Activated CD4-positive, alpha-beta T cell treated with anti-CD3 and anti-CD28 coated beads, Interleukin-2, amount 50 U/mL, for 48 hours (primary cell): ENCODE measurements at places on chromosomes 16 and 17.

DNA sequence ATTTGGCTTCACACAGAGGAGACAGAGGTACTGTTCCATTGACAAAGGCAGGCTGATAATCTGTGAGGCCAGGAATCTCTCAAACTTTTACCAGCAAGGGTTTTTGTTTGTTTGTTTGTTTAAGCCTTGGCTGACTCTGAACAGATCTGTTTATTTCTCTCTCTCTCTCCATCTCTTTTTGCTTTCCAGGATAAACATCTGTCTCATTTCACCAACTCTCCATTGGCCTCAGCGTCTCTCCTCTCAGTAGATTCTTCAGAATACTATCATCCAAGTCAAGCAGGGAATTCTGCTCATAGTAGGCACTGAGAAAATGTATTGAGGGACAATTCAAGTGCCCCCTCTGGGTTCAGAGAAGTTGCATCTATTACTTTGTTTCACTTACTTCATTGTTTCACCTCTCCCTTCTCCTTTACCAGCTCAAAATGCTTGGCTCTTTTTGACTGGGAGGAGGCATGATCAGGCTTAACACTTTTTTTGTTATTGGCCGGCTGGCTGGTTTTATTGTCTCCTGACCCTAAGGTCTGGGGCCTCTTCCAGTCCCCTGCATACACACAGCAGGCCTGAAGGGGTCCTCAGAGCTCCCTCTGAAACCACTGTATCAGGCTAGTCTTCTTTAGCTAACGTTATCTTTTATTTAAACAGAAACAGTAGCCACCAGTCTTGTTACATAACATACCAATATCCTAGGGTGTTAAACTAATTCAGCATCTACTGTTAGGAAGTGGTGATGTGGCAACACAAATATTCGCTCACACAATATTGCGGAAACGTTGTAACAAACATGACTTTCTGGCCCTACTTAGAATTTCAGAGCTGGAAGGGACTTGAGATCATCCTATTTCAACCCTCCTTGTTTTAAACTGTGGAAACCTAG, 2.0 kb upstream of the YPEL2 start:
- peak; percentile 29 for DNase-seq

- DNase-seq, result no peak
Observed at GRCh38 chr16:47387026-47387734, 73.7 kb downstream of the ITFG1 start.

GRCh38 chr17:47605011-47605410, 44.7 kb upstream of the KPNB1 start:
- DNase-seq, result no peak

- DNase-seq, result peak; percentile 38
Observed at GRCh38 chr16:66874079-66874775, 6.1 kb upstream of the PDP2 start.

GRCh38 chr16:15765880-15766279, 90.9 kb downstream of the MYH11 start:
- DNase-seq, result peak; percentile 31

GRCh38 chr16:50889276-50889675, 147.4 kb downstream of the CYLD start:
- DNase-seq, result no peak

DNA sequence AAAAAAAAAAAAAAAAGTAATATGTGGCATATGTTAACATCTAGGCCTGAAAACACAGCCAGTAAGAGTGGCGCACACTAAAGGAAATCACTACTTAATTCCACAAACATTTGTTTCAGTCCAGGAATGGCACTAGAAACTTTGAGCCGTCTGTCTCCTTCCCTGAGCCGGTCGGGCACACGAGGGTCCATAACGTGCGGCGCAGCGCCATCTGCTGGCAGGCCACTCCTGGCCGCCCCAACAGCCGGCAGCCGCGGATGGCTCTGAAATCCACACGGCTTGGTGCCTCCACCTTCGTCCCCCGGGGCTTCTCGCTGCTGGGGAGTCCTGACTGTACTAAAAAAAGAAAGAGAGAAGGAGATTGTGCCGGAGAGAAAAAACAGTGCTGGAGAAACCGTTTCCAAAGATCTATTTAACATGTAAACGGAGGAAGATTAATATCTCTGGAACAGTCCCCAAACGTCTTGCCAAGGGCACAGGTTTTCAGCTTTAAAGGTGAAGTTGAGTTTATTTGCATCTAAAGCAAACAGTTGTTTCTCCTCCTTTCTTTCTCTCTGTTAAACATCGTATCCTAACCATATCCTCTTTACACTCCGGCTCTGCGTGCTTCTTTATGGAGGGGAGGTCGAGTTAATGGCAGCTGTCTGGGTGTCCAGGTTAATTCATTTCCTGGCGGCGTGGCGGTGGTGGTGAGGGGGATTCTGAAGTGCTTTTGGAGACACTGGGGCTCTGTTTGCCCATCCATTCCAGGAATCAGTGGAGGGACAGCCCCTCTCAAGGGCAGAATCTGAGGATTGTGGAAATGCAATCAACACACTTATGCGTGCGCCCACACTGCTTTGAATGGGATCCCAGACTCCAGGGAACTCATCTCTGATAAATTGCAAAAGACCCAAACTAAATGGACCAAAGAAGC, 611.3 kb upstream of the SALL1 start:
- peak; percentile 60 for DNase-seq

GRCh38 chr17:1920948-1921351, 91.1 kb downstream of the RPA1 start:
- DNase-seq, result no peak

DNA sequence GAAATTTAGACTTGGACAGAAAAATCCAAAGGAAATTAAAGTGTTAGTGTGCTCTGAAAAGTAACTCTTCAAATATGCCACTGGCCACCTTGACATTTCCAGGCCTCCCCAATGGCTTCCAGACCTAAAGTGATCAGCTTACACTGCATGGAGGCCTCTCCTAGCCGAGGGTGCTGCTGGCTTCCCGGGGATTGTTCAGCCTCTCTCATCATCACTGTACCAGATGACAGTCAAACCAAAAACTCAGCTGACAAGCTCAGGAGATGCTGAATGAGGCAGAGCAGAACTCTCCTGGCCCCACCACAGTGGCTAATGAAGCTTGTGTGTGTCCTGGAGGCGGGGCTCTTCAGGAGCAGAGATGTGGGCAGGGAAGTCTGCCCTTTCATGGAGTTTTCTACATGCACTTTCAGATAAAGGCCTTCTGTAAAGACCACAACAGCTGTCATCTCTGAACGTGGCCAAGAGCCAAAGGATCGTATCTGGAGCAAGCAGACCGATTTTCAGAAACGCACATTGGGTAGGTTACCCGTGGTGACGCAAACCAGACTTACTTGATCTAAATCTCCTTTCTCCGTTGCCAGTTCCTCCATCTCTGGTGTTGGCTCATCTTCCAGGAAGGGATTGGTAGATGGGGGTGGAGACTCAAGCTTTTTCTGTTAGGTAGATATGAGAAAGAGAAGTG, 113.3 kb downstream of the VPS53 start:
- no peak for DNase-seq

GRCh38 chr16:87133112-87133850, 183.9 kb downstream of the C16orf95 start:
- DNase-seq, result no peak

DNA sequence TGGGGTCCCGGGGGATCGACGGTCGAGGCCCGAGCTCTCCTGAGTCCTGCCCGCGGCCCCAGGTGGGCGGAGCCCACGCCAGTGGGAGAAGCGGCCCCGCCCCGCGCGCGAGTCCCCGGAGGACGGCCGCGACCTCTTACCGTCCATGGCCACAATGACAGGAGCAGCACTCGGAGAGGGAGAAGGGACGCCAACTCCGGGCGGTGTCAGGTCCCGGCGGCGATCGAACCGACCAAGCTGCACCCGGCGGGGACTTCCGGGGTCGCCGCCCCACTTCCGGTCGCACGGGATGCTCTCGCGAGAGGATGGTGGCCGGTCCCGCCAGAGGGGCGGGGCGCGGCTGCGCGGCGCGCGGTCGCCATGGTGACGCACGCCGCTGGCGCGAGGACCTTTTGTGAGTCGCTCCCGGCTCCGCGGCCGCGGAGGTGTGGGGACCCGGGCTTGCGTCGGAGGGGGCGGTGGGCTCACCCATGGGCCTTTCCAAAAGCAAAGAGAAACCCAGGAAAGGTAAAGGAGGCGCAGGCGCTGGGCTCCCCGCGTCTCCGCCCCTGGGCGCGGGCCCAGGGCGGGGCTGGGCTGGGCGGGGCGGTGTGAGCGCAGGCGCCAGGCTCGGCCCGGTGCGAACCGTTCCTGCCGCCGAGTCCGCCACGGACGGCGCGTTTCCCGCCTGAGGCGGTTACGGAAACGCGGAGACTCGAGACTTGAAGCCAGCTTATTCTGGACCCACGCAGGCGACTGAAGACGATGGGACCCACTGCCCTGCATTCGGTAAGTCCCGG, at the start of the genes CHMP1A and SPATA33:
CHMP1A (minus strand) TSS at position 267 of the 779 bp plus-strand sequence; CDS start at position 147, 120 bp downstream.
SPATA33 (plus strand) TSS at position 395 of the 779 bp plus-strand sequence; CDS start at position 471, 76 bp downstream.
- peak; percentile 93 for DNase-seq

- DNase-seq, result no peak
Observed at GRCh38 chr17:51228161-51228560, 31.7 kb downstream of the MBTD1 start.

GRCh38 chr17:31294231-31294630, 2.8 kb downstream of the OMG start:
- no peak for DNase-seq

GRCh38 chr17:77429369-77429968, 288.7 kb downstream of the SEC14L1 start:
- no peak for DNase-seq

- DNase-seq, result no peak
Observed at GRCh38 chr16:25931473-25932035, 239.8 kb downstream of the HS3ST4 start.

DNA sequence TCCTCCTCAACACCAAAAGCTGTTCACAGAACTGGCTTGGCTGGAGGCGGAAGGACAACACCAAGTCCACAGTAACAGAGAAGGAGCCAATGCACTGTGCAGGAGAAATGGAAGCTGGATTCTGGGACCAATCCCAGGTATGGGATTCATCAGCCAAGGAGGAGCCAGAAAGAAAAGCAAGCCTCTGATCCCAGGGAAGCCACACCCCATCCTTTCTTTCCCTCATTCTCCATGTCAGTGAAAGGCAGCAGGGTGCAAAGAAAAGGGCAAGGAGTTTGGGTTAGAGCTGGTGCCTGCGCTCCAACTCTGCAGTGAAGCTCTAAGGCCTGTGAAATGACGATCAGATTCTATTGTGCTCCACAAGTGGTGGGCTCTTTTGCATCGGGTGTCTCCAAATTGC, 11.0 kb downstream of the DCAKD start:
- no peak for DNase-seq

GRCh38 chr16:55653106-55653505, 2.7 kb upstream of the SLC6A2 start:
- DNase-seq, result no peak

DNA sequence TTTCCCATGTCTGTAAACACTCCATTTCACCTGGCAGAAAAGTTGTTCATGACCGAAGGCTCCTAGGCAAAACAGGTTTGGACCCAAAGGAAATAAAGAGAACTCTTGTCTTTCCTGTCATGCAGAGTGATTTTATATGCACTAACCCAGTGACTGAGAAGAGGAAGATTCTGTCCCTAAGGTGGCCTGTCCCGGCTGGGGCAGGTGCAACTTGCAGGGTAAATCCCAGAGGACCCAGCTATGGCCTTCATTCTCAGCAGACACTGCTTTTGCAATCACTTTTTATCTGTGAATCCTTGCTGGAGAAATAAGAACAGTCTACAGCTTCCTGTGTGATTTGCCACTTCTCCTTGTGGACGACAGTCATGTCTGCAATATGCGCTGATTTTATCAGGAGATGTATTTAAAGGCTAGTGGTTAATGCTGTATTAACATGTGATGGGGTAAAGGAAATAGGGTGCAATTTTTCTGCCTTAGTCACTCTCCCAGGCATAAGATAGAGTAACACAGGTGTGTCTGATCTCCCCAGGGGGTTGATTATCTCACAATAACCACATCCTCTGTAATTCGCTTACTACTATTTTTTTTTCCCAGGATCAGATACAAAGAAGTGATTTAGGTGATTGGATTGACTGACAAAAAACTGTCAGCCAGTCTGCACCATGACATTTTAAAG, 696.8 kb upstream of the SOX9 start:
- no peak for DNase-seq

- no peak for DNase-seq
Observed at GRCh38 chr16:5751216-5751615, 653.6 kb upstream of the EEF2KMT start.

GRCh38 chr16:20880867-20881502, 19.2 kb downstream of the DCUN1D3 start:
- DNase-seq, result no peak

GRCh38 chr16:72415379-72415778, 243.4 kb upstream of the PMFBP1 start:
- no peak for DNase-seq

DNA sequence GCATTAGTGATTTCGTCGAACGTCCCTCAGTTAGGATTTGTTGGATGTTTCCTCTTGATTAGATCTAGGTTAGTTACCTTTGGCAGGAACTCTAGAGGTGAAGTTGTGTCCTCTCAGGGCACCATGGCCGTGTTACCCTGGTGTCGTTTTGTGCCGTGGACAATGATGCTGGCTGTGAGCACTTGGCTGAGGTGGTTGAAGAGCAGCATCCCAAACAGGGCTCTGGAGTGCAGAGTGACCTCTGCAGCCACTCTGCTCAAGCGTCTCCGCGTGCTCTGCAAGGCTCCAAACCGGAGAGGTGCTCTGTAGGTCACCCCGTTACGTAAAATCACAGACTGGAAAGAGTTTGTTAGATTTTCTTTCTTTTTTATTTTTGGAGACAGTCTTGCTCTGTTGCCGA, 33.0 kb downstream of the FOXK2 start:
- no peak for DNase-seq

DNA sequence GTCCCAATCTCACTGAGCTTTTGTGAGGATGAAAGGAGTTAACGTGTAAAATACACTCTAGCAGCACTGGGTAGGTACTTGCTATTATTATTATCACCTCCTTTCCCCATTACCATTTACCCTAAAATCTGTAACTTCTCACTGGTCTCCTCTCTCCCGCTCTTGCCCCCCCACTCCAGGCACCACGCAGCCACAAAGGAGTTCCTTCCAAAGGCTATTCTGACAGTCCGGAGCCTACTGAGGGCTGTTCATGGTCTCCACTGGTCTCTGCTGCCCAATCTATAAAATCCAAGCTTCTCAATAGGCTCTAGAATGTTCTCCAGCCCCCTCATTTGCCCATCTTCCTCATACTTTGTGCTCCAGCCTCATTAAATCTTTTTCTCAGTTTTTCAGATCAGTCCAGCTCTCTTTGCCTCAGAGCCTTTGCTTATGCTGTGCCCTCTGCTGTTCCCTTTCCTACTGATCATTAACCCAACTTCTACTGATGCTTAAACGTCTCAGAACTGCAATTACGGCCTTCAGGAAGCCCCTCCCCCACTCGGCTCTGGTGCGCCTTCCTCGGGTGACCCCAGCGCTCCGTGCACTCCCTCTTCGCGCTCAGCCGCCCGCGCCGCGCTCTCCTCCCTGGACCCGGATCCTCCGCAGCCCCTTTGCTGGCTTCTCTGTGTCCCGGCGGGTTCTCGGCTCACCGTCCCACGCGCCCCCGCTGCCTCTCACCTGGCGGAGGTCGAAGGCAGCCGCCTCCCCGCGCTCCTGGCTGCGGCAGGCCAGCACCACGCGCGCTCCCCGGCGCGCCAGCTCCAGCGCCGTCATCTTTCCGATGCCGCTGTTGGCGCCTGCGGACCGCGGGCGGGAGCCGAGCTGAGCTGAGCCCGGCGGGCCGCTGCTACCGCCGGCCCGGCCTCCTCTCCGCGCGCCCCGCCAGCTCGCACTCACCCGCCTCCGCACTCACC, 737 bp downstream of the DHRS13 start:
- DNase-seq, result peak; percentile 72
